ENCODE measurements at places on chromosomes 7 and 10. TPM values are rescaled to one million over a fixed set of nuclear protein-coding genes. Genes with fewer than 3 reads are reported as not detected.

The NPVF gene
- total RNA-seq: not detected

The TEX47 gene
- not detected for total RNA-seq

The SPDYE8 gene
- not detected for total RNA-seq

The DRGX gene
- not detected for total RNA-seq

The SPRN gene
- total RNA-seq: not detected
